ENCODE measurements at places on chromosomes 1 and 21.

GRCh38 chr1:96374076-96374762, 347.4 kb upstream of the PTBP2 start:
- no peak for DNase-seq

- DNase-seq, result no peak
These were observed 247.6 kb downstream of the KCNJ6 start for GRCh38 chr21:37668462-37669239.

GRCh38 chr1:163785868-163786405, 464.2 kb downstream of the NUF2 start:
- no peak for DNase-seq

GRCh38 chr1:156097499-156098178, 15.4 kb upstream of the MEX3A start:
- DNase-seq, result no peak

DNA sequence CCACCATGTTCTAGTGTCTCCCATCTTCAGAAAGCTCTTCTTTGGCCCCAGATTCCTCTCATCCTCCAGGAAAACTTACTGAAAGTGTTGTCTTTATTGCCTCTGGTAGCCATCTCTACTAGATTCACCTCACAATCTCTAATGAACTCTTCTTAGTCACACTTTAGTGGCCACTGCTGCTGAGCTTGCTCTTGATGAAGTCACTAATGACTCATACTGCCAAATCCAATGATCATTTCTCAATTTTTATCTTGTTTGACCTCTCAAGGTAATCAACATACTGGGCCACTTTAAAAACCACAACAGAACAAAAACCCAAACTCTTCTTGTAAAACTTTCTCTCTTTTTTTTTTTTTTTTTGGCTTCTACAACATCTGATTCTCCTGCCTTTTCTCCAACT, 196.4 kb downstream of the LHX8 start:
- DNase-seq, result no peak

DNA sequence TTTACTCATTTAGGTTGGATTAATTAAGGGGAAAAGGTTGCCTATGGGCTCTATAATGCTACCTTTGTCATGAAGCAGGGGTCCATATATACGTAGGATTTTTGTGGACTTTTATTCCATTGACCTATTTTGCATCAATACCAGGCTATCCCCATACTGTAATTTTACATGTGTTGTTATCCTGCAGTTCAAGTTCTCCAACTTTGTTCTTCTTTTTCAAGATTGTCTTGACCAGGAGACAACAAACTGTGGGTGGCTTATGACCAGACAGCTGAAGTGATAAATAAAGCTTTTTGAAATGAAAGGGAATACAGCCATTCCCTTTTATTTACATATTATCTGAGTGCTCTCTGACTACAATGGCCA, 345.7 kb downstream of the BARHL2 start:
- no peak for DNase-seq

DNA sequence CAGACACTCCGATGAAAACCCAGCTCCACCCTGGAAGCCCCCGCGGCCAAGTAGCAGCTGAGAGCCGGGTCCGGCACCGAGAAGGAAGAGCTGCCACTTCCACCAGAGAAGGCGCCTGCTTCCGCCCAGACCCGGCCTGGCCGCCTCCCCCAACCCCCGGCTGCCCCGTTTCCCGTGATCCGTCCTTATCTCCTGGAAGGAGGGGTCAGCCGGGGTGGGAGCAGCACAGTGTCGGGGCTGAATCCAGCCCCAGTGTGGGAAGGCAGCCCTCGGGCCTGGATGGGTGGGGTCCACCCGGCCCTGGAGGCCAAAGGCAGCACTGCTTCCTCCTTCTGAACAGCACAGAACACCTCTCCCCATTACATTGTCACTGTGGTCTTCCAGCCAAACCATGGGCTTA, 69.4 kb downstream of the MEGF6 start:
- no peak for DNase-seq

- DNase-seq, result no peak
These were observed 119.4 kb downstream of the AKT3 start for GRCh38 chr1:243730487-243731150.

DNA sequence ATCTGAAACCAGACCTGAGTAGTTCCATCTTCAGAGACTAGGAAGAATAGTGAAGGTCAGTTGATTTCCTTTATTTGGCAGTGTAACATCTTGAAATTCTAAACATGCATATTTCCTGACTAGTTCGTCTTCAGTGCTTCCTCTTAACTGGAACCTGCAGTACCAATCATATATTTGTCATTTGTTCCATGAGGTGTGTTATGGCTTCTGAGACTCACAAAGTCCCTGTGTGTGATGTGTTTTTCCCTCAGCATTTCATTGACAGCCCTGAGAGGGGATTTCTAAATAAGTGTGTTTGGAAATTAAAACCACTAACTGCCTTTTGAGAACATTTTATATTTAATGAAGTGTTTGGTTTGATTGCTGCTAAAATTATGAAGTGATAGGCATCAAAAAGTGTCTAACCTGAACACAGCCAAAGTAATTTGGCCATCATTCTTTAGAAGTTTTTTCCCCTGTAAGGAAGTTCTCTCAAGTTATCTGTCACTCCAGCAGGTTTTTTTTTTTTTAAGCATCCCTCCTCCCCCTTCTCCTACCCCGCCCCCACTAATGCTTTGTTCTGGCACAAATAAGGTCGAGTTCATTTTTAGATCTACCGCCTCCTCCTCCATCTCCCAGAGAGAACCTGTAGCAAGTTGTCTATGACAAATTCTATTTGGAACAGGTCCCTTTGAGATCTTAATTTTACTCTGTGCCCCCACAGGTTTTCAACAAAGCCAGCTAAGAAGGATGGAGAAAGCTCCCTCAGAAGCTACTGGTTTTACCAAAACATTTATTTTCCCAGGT, 61.4 kb downstream of the TMEM200B start:
- no peak for DNase-seq

GRCh38 chr1:239417986-239418640, 31.7 kb downstream of the CHRM3 start:
- DNase-seq, result no peak

DNA sequence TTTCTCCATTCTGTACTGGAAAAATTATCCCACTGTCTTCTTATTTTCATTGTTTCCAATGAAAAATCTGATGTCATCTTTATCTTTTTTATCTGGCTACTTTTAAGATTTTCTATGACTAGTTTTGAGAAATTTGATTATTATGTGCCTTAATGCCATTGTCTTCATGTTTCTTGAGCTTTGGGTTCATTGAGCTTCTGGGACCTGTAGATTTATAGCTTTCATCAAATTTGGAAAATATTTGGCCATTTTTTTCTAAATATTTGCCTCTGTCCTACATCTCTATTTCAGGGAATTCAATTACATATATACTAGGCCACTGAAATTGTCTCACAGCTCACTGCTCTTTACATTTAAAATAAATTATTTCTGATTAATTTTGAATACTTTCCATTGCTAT, 38.7 kb upstream of the KCNH1 start:
- no peak for DNase-seq

DNA sequence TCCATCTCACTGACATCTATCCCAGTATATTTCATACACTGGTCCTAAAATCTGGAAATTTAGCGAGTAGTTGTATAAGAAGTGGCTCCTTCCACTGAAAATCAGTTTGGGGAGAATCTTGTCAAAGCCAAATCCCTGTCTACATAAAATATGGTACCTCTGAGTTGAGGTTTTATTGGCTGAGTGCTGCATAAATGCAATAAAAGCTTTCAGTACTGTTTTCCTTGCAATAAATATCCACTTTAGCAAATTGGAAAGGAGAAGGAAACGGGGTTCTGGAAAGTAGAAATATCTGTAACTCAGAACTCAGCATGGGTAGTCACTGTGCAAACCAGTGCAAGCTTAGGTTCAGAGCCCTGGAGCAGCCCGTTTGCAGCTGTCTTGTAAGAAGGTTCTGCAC, 580.2 kb downstream of the SMYD3 start:
- DNase-seq, result no peak

DNA sequence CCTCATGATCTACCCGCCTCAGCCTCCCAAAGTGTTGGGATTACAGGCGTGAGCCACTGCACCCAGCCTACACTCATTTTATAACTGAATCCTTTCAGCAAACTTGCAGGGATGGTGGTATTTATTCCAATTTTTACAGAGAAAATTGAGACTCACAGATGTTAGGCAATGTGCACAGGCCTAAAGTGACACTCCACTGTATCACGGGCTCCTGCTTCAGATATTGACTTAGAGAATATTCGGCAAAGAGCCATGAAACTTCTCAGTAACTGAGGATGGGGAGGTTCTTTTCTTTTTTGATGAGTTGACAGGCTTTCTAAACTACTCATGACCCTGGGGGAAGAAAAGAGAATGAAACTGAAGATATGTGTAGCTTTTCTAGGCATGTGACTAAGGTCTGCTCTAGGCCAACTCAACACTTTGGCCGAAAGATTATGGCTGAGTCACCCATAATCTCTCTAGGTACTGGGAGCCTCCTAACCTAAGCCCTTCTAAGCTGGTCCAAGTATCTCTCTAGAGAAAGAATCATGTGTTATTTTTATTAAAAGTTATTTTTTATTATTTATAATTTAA, 19.9 kb upstream of the PTCH2 start:
- DNase-seq, result no peak

DNA sequence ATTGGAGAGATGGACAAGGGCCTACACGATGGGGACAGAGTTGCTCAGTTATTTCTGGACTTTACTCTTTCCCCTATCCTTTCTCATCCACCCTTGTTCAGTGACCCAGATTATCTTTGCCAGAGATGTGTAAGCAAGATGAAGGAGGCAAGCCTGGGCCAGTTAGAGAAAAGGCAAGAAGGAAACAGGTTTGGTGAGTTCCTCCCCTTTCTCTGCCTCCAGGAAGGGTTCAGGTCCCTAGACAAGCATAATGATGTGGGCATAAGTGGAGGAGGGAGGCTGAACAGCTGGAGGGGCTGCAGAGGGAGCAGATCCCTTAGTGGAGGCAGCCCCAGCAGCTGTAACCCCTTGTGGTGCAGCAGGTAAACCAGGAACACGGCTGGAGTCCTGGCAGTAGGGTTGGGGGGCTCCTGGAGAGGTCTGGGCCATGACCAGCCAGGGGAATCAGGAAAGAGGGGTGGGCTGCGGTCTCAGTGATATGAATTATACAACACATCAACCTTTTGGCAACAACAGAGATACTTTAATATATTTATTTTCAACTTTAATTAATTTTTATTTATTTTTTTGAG, 9.2 kb upstream of the CDC42 start:
- no peak for DNase-seq

DNA sequence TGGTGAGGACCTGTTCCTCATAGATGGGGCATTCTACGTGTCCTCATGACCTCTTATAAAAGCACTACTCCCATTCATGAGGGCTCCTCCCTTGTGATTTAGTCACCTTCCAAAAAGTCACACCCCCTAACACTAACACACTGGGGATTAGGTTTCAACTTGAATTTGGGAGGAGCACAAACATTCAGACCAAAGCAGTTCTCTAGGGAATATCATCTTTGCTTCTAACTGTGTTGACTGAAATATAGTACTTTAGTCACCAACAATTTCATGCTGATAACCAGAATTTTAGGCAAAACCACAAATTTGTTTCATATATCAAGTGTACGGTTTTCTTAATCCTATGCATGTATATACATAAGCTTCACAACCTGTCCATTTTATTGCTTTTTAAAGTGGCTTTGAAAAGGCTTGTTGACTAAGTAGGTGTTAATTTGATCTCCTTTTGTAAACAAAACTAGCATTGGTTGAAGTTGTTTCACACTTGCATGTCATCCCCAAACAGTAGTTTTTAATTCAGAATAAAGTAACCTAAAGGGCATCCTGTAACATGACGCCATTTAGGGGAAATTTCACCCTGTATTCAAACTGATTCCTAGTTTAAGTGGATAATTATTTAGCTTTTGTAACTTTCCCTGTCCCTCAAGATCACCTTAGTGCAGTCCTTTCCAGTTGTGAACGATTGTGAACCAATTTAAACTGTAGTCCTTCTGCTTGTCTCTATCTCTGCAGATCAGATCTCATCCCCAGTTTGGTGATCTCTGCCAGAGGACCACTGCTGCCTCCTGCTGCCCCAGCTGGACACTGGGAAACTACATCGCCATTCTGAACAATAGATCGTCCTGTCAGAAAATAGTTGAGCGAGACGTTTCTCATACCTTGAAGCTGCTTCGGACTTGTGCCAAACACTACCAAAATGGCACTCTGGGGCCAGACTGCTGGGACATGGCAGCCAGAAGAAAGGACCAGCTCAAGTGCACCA, 141.1 kb downstream of the TLR5 start:
- no peak for DNase-seq

GRCh38 chr1:11151114-11151513, 38.0 kb upstream of the ANGPTL7 start:
- no peak for DNase-seq

GRCh38 chr1:82273816-82274215, 473.1 kb downstream of the ADGRL2 start:
- no peak for DNase-seq

- no peak for DNase-seq
These were observed 80.0 kb downstream of the USP25 start for GRCh38 chr21:15809818-15810217.

- no peak for DNase-seq
These were observed 18.6 kb downstream of the LURAP1 start for GRCh38 chr1:46221749-46222148.

DNA sequence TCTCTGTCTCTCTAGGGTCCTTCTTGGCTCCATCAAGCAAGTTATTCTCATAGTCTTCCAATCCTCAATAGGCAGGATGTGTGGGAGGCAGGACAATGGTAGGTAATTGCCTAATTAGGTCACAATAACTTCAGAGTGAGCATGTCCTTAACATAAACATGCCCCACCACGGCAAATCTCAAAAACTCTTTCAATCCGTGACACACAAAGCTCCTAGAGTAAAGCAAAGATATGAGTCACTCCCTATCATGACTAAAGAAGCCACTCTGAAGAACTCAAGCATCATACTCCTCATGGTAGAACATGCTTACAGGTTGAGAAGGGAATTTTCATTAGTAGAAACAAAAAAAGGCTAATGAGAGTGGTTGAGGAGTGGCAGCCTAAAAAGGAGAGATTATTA, 4.9 kb downstream of the HAO2 start:
- DNase-seq, result no peak

- peak; percentile 10 for DNase-seq
These were observed 1.1 kb downstream of the HUNK start for GRCh38 chr21:31873696-31874599.

GRCh38 chr1:169108863-169109560, 2.5 kb downstream of the ATP1B1 start:
- DNase-seq, result no peak

GRCh38 chr1:219323426-219323825, 149.7 kb downstream of the LYPLAL1 start:
- no peak for DNase-seq
